Hematopoietic multipotent progenitor cell treated with erythropoietin and hydrocortisone succinate and interleukin-3 and kit ligand, for 17 days (in vitro differentiated cells): ENCODE measurements at places on chromosomes 1 and 21.

DNA sequence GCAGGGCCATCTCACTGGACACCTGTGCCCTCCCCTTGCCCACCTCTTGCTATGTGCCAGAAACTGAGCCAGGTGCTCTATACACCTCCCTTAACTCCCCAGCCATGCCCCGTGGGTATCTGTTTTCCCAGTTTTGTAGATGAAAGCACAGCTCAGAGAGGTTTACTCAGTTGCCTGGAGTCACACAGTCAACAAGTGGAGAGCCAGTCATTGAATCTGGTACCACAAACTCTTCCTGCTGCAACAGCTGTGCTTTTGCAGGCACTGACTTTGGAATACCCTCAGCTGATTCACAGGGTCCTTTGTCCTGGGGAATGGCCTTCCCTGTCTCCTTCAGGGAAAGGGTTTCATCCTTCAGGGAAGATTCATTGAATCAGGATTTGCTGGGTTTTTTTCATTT lies 22.1 kb downstream of the PAX7 start:
- DNase-seq = no peak

DNA sequence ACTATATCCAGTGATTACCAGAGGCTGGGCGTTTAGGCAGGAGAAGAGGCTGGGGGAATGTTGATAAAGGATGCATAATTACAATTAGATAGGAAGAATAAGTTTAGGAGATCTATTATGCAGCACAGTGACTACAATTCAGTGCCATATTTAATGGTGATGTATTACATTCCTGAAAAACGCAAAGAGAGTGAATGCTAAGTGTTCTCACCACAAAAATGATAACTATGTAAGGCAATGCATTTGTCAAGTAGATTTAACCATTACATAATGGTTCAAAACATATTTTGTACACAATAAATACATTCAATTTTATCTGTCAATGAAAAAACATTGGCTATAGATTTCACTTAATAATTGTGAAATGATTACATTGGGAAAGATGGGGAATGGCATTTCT lies 548.9 kb downstream of the NUF2 start:
- DNase-seq = no peak

DNA sequence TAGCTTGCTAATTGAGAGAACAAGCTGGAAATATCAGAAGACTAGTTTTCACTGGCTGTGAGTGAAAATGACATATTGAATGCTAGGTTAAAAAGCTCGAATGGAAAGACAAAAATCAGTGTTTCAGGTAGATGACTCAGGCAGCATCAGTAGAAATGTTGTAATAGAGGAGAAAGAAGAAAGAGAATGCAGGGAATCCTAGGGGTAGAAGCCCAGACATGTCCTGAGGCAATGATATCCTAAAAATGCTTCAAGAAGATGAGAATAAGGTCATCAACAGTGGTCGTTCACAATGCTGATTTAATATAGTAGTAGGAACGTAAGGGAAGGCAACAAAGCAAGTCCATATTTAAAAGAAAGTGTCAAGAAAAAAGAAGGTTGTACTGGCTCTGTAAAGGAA lies 96.7 kb upstream of the HP1BP3 start:
- no peak for DNase-seq

DNA sequence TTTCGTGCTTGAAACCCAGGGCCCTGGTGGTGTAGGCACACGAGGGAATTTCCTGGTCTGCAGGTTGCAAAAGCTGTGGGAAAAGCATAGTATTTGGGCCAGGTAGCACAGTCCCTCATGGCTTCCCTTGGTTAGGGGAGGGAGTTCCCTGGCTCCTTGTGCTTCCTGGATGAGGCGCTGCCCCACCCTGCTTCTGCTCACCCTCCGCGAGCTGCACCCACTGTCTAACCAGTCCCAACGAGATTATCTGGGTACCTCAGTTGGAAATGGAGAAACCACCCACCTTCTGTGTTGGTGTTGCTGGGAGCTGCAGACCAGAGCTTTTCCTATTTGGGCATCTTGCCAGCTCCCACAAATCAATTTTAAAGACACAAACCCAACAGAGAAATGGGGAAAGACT lies 183.0 kb downstream of the PHTF1 start:
- DNase-seq = no peak

DNA sequence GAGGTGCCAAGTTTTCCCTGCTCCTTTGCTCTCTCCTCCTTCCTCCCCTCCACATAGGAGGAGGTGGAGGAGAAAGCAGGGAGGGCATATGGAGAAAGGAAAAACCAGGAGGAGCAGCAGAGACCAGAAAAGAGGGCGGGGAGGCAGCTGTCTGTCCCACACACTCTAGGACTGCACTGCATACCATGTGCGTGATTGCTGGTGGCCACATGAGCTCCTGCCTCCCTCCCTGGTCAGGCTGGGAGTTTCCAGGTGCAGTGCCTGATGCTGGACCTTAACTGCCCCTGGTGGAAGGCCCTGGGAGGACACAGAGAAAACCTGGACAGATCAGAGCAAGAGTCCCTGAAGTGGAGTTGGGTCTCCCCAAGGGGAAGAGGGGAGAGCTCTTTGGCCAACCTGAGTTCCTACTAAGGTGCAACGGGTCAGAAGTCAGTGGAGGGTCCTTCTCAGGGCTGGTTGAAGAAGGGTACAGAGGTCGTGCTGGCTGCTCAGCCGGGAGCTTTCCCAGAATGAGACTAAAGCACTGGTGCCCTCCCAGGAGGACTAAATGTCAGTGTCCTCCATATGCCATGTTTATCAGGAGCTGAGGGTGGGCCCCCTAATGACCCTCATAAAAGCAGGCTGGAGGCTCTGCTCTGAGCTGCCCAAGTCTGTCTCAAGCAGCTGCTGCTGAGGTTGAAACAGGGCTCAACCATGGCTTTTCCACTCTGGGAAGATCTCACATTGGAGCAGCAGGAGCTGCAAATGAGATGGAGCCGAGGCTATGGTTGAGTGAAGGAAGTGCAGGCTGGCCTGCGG lies 3.5 kb upstream of the LGR6 start:
- DNase-seq = no peak

- DNase-seq = no peak
These were observed 247.5 kb downstream of the USH2A start for GRCh38 chr1:216175714-216176113.

DNA sequence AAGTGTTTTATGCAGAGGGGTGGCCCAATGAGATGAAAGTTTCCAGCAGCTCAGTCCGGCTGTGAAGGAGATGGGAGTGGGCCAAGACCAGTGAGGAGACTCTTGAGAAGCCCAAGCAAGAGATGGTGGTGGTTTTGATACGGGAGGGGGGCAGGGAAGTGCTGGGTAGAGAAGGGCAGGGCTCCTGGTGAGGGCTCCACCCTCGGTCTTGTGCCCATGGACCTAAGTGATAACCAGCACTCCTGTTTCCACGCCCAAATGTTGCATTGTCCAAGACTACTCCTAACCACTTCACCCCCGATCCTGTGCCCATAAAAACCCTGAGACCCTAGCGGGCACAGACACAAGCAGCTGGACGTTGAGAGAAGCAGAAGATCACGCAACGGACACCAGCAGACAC lies 140.9 kb downstream of the MIS18A start:
- peak; percentile 49 for DNase-seq

DNA sequence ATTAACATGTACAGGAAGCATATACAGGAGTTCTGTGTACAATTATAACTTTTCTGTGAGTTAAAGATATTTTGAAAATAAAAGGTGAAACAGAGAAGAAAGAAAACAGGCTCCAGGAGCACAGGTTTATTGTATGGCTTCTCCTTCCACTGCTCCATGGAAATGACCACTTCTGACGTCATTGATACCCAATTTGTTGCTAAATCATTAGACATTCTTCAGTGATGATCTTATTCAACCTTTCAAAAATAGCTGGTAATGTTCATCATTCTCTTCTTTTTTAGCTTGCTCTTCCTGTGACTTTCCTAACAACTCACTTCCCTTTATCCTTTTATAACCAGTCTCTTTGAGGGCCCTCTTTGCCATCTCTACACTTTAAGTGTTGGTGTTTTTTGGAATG lies 77.8 kb downstream of the KCNK2 start:
- no peak for DNase-seq

GRCh38 chr1:189805735-189806134 lies 671.9 kb downstream of the BRINP3 start:
- no peak for DNase-seq

DNA sequence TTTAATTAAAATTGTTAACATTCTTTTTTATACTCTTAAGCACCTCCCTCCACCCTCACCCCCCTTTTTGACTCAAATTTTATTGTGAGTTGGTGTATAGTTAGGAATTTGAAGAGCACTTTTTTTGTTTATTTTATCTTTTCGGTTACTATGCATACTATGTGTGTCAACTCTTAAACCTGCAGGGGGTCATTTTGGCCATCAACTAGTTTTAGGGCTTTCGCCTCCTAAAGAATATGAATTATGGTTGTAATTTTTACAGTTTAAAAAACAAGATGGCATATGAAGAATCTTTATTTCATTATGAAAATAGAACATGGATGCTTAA lies 9.7 kb downstream of the BACH1 start:
- no peak for DNase-seq

- no peak for DNase-seq
These were observed 11.4 kb downstream of the MX2 start for GRCh38 chr21:41373253-41373652.

DNA sequence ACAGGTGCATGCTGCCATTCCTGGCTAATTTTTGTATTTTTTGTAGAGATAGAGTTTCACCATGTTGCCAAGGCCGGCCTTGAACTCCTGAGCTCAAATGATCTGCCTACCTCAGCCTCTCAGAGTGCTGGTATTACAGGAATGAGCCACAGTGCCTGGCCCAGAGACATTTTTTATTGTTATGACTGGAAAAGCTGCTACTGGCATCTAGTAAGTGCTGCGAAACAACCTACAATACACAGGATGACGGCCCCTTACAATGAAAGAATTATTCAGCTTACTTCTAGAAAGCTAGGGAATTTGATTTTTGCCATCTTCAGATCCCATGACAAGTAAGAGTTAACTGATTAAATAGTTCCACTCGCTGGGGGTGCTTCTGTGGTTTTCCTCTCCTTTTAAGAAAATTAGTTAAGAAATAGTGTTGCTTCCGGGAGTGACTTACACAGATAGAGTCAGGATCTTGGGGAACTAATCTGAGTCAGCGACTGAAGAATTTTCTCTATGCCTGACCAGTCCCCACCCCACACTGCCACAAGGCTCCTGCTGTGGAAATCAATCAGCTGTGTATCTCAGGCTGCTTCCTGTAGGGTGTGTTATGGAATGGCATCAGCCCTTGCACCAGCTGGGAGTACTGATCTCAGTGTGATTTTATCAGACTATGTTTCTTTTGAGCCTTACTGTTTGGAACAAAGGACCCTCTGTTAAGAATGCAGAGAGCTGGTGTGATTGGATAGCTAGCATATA lies 93.0 kb upstream of the BMP8A start:
- DNase-seq = no peak

GRCh38 chr1:179550746-179551682 lies 24.7 kb downstream of the NPHS2 start:
- no peak for DNase-seq

DNA sequence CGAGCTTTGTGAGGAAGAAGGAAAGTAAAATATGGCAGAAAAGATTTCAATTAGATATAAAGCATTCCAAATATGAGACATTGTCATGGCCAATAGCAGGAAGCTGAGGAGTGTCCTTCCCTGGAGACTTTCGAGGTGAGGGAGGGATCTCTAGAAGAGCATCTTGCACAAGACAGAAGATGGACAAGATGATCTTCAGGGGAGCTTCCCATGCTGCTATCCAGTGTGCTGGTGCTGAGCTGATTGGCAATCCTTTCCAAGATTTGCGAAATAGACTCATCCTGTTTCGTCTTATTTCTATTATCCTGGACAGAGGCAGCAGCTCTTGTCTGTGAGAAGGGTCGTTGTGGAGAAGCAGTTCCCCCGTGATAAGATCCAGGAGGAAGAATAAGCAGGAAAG lies 342.0 kb upstream of the CAMK1G start:
- DNase-seq = no peak

DNA sequence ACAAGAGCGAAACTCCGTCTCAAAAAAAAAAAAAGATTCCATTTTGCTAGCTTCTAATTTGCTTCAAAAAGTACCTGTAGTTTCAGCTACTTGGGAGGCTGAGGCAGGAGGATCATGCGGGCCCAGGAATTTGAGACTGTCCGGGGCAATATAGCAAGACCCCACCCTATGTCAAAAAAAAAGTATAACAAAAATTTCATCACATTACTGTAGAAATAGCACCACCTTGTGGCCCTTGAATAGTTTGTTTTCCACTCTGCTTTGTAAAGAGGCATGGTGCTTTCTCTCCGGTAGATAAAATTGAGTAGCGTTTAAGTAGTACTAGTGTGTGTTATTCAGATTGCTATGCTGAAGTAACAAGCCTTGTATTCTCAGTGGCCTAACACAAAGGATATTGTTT lies 18.2 kb upstream of the MSTO1 start:
- peak; percentile 85 for DNase-seq

- DNase-seq = no peak
These were observed 292.8 kb downstream of the HMCN1 start for GRCh38 chr1:186026946-186027345.

DNA sequence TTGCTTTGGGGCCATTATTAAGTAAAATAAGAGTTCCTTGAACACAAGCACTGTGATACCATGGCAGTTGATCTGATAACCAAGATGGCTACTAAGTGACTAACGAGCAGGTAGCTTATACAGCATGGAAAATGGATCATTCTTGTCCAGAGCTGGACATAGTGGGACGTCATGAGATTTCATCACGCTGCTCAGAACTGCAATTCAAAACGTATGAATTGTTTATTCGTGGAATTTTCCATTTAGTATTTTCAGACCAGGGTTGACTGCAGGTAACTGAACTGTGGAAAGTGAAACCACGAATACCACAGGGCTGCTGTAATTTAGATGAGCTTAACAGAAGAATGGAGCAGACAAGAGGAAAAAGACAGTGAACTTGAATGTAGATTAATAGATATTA lies 38.9 kb downstream of the CCDC18 start:
- DNase-seq = no peak

DNA sequence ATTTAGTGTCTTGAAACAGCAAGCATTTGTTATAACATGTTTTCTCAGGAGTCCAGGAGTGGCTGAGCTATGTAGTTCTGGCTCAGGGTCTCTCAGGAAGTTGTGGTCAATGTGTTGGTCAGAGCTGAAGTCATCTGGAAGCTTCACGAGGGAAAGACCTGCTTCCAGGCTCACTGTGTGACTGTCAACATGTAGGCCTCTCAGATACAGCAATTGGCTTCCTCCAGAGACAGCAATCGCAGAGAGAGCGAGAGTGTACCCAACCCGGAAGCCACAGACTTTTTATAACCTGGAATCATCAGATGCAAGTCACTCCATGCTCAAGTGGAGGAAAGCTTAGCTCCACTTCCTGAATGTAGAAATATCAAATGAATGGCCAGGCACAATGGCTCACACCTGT lies 40.9 kb downstream of the TNFRSF9 start:
- DNase-seq = no peak

DNA sequence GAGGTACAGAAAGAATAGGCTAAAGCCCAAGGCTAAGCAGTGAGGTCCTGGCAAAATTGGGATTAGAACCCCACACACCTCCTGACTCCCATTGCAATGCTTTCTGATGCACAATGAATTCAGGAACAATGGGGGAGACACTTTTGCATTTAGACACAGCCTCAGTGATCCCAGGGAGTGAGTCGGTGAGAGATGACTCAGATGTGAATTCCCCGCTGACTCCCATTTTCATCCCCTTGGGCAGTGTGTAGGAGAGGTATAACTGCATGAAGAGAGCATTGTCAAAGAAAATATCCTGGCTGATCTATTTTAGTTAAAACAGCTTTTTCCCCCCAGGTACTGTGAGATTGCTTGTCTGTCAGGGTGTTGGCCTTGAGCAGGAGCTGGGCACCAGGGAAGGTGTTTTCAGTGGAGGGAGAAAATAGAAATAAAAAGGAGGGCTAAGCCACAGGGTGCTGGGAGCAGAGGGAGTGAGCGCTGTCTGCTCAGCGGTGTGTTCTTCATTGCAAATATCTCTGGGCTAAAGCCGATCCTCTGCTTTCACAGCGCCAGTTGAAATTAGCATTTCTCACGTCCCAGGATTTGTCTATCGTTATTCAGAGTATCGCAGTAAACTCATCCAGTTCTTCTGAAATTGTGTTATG lies 247.7 kb upstream of the PTBP2 start:
- no peak for DNase-seq
